ENCODE measurements at places on chromosomes 2 and 18.
A peak's percentile ranks its signal among the peaks of the same experiment; 100 is the strongest.

GRCh38 chr2:39919511-39920306 lies 140.7 kb upstream of the THUMPD2 start:
- DNase-seq = no peak

DNA sequence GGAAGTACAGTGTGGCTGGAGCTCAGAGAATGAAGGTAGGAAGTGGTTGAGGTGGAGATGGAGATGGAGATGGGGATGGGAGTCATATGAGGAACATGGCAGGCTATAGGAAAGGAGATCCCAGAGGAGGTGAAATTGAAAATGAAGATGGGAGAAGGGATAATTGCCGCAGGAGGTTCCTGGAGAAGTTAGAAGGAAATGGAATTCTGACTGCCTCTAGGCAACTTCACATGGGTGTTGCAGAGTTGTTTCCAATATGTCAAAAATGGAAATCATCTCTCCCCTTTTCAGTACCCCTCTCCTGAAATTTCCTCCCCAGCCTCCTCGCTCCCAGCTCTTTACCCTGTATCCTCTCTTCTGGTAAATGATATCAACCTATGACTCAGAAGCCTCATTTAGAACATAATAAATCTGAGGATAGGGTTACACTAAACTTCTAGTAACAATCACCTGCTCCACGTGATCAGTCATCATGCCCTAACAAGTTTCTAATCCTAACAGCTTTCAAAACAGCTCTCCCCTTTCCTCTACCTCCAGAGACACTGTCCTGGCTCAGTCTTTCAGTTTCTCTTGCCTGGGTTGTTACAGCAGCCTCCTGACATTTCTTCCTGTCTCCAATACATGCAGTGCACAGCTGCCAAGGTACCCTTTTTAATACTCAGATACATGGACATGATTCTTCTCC lies 201.9 kb upstream of the RBMS1 start:
- DNase-seq = no peak

- peak; percentile 6 for DNase-seq
Measured at GRCh38 chr2:43950383-43951008, 45.3 kb downstream of the LRPPRC start.

GRCh38 chr2:209413311-209414014 lies 10.4 kb upstream of the MAP2 start:
- no peak for DNase-seq

DNA sequence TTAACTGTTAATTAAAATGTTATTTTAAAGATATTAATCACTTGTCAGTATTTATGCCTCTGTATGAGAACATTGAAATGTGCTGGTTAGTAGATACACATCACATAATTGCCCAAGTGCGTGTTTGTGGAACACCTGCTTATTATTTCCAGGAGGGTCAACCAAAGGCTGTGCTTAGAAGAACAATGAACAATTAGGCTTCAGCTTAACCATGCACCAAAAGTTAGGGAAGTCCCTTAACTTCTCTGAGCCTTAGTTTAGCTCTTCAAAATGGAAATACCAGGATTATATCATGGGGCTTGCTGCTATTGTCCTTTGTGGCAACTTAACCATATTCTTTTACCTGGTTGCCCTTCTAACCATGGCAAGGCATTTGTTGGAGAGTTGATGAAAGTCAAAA lies 43.0 kb upstream of the PLA2R1 start:
- no peak for DNase-seq

- no peak for DNase-seq
Measured at GRCh38 chr2:55948176-55948923, 24.8 kb upstream of the EFEMP1 start.

DNA sequence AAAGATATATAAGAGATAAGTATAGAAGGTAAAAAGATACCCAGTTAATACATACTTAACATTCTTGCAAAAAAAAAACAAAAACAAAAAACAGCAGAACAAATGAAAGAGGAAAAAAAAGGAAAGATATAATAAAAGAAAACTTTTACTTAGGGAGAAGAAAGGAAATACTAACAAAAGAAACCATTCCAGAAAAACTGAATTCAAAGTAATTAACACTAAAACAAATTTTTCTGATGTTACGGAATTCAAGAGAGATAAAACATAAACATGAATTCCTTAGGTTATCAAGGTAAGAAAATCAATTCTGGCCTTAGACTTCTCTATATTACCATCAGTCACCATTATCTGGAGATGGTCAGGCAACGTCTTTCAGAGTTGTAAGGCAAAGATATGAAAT lies 261.8 kb downstream of the ZEB2 start:
- DNase-seq = no peak

DNA sequence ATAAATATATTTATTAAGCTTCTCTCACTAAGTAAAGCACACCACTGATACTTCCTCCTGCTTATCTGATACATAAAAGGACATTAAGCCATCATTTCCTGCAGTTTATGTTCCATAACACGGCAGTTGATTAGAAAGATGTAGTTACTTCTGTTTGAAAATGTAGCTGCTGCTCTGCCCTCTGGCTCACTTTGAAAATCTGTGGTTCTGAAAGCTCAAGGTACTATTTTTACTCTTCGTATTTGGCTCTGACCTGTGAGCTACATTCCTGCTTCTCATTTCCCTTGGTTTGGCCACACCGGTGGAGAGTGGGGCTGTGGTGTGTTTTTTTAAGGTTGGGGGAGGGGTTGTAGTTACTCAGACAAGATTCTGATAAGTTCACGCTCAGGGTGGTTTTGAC lies 12.8 kb upstream of the TTN start:
- no peak for DNase-seq

GRCh38 chr2:54618646-54619565 lies 104.6 kb upstream of the EML6 start:
- DNase-seq = no peak

- DNase-seq = no peak
Measured at GRCh38 chr2:62465039-62465740, 40.8 kb downstream of the TMEM17 start.

DNA sequence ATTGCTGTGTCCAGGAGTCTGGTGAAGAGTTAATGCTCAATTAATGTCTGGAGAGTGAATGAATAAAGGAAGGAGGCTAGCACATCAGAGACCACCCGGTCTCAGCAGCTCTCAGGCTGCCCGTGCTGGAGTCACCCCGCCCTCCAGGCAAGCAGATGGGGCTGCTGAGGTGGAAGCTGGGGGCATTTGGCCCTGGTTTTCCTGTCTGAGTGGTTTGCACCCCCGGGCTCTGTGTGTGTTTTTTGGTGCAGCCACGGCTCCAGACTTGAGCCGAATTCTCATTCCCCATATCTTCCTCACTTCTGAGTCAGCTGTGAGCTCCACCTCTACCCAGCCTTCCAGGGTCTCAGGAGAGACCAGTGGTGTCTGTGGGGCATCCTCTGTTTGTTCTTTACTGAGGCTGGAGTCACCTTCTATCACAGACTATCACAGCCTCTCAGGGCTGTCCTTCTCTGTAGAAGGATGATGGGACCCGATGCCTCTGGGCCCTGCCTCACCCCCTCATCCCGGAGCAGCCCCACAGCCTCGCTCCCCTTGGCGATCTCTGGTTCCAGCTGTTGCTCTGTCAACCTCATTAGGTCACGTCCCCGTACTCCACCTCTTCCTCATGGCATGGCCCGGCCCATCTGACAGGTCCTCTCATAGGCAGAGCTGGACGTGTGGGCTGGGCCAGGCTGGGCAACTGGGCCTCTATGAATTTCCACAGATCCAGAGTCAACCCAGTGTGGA lies 60.8 kb downstream of the HS1BP3 start:
- DNase-seq = no peak

DNA sequence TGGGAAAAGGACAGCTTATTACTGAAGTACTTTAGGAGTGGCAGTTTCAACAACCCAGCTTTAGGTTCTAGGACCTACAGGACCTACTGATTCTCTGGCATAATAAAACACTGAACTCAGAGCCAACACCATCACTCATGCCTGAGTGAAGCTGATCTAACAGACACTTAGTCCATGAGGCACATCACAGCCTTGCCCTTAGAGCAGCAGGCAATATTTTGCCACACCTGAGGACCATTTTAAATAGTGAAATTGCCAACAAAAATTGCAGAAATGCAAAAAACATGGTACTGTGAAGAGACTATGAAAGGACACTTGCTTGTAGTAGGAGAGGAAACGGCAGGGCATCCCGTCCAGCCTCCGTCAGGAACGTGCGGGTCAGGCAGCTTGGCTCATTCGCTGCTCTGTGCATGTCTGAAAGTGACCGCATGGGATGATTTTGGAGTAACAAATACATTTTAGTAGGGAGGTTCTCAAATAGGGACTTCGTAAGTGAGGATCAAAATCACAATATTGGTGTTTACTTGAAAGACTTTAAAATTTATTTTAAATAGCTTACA lies 18.1 kb downstream of the CNOT11 start:
- DNase-seq = no peak

DNA sequence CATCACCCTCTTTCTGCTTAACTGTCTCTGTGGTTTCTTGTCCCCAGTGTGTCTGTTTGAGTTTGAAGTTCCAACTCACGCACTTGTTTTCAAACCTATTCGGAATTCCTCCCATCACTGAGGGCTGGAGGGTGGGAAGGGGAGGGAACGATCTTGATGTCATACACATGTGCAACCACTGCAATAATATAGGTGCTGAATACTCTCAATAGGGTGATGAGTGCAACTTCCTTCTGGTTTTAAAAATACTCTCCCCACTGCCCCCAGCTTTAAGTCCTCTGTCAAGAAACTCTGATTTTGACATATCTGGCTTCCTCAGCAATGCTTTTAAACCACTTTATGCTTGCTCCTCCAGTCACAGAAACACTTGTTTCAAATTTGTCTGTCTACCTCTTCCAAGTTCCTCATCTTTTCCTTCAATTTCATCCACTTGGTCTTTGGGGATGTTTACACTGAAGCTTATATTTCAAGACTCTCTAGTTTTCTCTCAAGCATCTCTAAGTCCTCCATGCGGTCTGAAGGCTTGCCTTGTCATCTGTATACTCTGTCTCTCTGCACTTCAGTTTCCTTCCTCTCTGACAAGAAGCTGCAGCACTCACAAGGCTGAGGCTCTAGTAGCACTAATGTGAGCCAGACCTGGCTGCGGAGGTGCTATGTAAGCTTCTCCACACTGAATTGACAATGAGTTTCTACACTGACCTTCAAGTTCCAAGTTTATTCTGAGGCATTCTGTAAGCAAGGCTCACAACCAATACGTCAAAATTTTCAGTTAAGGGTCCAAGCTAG lies 422.3 kb downstream of the ZEB2 start:
- DNase-seq = no peak

GRCh38 chr2:226403369-226403768 lies 396.3 kb downstream of the IRS1 start:
- no peak for DNase-seq

DNA sequence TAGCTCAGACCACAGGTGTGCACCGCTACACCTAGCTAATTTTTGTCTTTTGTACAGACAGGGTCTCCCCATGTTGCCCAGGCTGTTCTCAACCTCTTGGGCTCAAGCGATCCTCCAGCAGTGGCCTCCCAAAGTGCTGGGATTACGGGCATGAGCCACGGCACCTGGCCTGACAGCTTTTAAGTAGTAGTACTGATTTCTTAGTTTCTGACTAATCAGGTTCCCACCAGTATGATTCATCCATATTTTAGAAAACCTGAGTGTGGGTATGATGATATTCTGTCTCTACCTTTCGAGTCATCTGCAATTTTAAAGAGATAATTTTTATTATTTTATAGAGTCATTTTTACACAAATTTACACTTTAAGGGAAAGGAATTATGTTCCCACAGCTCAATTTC lies 46.4 kb upstream of the GULP1 start:
- DNase-seq = no peak

DNA sequence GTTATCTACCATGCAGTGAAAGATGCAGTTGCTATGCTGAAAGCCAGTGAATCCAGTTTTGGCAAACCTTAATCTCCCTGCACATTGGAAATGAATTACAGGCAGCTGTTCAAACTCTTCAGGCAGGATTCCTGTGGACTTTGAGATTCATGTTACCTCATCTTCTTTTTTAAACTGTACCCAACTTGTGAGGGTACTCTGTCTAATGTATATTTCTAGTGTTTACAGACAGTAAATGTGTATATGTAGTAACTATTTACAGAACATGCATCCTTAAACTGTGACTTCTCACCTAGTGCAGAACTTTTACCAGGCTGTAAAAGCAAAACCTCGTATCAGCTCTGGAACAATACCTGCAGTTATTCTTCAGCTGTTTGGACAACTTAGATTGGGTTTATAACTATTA lies 50.9 kb downstream of the KDM3A start:
- no peak for DNase-seq
